Fibroblast of lung (primary cell): ENCODE measurements at places on chromosomes 13 and 19. TPM values are rescaled to one million over a fixed set of nuclear protein-coding genes. Genes with fewer than 3 reads are reported as not detected.
A peak's percentile ranks its signal among the peaks of the same experiment; 100 is the strongest.

DNA sequence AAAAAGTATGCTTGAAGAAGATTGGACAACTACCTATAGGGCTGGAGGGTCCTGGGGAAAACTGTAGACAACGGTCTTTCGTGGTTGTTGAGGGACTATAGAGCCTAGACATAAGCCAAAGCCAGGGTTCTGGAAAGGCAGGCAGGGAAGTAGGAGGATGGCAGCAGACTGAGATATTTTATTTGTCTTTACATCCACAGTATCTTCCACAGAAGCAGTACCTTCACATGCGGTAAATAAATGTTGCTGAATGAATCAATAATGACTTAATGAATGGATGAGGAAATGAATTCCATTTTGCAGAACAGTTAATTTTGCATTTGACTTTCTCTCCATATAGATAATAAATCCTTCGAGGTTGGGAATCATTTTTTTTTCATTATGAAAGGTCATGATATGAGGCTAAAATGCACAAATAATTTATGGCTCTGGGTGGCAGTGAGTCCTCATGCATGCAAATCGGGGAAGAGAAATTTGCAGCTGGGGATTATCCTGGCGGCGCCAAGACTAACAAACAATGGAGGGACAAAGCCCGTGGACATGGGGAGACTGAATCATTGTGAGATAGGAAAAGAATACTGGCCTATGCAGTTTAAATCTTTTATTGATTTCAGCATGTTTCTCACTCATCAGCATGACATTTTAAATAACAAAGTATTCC is 102.0 kb downstream of the ERCC5 start:
- peak; percentile 19 for DNase-seq

Gene ZBTB32
- not detected in 2 replicates for total RNA-seq

DNA sequence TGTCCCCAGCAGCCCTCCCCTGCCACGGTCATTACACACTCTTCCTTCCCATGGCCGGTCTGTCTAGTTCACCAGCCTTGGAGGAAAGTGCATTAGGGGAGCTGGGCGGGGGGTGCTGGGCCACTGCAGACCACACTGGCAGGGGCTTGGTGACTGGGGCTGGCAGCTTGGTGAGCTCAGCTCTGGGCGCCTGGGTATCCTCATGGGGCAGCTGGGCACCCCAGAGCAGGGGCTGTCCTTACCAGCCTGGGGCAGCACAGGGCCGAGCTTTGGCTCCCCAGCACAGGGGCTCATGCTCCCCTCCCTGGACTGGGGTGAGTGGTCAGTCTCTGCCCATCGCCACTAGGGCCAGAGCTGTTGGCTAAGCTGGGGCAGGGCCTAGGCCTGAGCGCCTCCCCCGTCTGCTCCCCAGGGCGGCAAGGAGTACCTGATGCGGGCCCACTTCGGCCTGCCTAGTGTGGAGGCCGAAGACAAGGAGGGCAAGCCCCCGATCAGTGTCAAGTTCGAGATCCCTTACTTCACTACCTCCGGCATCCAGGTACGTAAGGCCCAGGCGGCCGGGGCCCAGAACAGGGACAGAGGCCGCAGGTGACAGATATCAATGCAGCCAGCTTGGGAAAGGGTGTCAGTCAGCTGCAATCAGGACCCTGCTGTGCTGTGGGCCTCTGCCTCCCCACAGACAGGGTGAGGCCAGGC is 35.5 kb downstream of the AP1M1 start:
- no peak for DNase-seq

- peak; percentile 73 for DNase-seq
These were observed 151.3 kb downstream of the CYSLTR2 start for GRCh38 chr13:48804821-48805601.

Gene ZGLP1
- total RNA-seq = 0.51 and 0.66 TPM in 2 replicates

GRCh38 chr13:20654156-20654555 is 49.3 kb upstream of the IL17D start:
- peak; percentile 4 for DNase-seq

DNA sequence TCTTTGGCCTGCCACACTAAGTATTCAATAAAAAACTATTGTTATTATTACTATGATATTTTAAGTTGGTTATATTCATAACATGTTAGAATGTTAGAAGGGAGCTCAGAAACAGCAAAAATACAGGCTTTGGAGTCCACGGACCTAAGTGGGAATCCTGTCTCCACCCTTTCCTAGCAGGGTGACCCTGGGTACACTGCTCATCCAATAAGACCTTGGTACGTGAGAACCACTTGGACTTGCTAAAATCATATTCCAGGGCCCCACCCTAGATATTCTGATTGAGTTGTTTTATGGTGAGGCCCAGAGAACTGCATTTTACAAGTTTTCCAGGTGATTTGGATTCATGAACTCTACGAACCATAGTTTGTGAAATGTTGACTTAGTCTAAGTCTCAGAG is 47.4 kb upstream of the KL start:
- DNase-seq = no peak

DNA sequence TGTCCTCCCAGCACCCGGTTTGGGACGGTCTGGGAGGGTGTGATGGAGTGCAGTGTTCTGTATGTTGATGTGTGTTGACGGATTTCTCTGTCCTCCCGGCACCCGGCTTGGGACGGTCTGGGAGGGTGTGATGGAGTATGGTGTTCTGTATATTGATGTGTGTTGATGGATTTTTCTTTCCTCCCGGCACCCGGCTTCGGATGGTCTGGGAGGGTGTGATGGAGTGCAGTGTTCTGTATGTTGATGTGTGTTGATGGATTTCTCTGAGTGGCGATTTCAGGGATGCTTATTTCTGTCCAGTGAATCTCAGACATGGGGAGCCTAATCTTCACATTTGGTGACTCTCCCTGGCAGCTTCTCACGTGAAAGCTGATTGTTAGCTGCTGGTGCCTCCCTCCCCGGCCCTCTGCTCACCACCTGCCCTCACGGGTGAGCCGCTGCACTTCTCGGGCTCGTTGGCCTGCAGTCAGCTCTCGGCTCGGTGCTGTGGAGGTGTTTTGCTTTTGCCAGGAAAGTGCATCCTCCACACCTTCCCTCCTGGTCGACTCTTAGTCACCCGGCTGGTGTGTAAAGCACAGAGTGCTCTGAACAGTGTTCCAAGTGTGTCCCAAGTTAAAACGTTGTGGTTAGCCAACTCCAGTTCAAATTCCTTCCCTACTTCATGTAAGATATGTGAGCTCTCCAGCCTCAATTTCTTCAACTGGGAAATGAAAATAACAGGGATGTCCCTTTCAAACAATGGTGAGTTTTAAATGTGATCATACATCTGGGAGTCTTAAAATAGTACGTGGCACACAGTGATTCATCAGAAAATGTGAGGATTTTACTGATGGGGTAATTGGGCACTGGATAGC is 54.6 kb downstream of the ATP11A start:
- DNase-seq = peak; percentile 71

Gene TEX29
- total RNA-seq = 0.51 and 1.7 TPM in 2 replicates

- peak; percentile 66 for DNase-seq
These were observed 74.6 kb upstream of the NPAS1 start for GRCh38 chr19:46944918-46945628.

DNA sequence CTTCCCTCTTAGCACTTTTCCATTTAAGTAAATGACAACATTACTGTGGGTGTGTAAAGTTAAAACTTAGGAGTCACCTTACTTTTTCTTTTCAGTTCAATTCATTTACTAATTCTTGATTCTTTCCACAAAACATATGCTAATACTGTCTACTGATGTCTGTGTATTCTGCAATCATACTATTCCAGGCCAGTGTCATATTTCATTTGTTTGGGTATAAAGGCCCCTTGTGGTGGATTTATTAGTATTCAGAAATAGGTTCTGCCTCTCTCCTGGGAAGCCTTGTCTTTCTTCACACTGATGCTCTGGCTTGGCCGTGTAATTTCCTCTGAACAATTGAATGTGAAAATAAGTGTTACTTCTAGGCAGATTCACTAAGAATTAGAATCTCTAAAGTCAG is 621.9 kb upstream of the SPRY2 start:
- DNase-seq = no peak

GRCh38 chr13:111177921-111178320 is 62.8 kb downstream of the ARHGEF7 start:
- peak; percentile 79 for DNase-seq

Gene CLEC17A
- 0.17 TPM in 1 of 2 replicates, not detected in the other for total RNA-seq

GRCh38 chr13:100529666-100530377 is 58.8 kb downstream of the GGACT start:
- DNase-seq = no peak

Gene ZNF229
- total RNA-seq = 24.4 and 25.2 TPM in 2 replicates

Gene ZNF665
- total RNA-seq = 5.4 and 6.3 TPM in 2 replicates

DNA sequence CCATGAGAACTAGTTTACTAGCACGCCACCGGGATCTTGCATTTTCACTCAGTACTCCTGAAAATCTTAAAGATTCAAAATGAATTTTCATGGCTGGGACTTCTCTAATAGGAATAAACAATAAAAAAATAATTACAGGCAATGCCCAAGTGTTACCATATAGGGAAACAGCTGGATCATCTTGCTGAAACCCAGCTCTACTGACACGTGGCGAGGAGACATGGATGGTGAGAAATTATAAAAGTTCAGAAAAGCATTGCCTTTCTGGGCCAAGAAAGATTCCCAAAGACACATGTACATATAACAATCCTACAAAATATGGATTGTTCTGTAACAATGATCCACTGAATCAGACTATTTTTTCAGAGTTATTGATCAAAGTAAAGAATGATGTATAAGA is 209.3 kb downstream of the RGCC start:
- no peak for DNase-seq

Gene SLC1A6
- total RNA-seq = not detected in 2 replicates

DNA sequence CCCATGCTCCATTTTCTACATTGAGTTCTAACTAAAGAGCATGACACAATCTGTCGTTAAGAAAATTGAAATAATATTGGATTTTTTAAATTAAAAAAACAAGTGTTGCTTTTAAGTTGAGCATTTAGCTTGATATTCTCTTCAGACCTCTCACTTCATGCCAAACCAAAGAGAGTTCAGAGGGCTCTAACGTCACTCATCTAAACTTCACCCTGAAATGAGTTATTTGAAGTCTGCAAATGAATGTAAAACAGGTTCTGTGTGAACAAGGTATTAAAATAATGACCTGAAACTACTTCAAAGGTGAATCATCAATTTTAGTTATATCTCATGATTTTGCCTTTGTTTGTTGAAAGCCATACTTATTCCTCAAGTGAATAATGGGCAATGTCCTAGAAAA is 61.8 kb downstream of the MRPL57 start:
- DNase-seq = no peak

DNA sequence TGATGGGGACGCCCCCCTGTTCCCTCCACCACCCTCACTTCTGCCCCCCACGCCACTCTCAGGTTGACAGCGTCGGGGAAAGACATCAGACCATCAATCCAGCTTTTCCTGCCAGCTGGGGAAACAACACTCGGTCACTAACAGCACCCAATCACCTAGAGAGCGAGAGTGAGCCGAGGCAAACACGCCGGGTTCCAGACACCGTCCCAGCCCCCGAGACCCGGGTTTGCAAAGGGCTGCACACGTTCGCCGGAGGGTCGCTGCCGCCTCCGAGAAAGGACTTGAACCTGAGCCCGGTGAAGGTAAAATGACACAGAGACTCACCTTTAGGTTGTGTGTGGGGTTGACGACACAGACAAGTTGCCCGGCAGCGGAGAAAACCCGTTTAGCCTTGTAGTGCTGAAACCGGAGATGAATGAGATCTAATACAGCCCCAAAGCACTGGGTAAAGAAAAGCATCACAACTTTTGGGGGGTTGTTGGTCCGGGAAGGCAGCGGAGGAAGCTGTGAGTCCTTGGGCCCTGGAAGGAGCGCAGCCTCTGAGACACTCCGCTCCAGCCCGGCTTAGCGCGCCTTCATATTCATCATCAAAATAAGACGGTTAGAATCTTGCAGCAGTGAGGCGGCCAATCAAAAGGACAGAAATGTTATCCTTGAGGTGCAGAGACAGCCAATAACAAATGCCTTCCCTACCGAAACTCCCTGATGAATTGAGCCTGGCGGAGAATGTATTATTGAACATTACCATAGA is at the start of gene SIAH3:
Gene SIAH3, minus strand, starts transcription at position 583 of the 751 bp plus-strand sequence. Its CDS starts 124 bp downstream, at position 459.
- peak; percentile 21 for DNase-seq

DNA sequence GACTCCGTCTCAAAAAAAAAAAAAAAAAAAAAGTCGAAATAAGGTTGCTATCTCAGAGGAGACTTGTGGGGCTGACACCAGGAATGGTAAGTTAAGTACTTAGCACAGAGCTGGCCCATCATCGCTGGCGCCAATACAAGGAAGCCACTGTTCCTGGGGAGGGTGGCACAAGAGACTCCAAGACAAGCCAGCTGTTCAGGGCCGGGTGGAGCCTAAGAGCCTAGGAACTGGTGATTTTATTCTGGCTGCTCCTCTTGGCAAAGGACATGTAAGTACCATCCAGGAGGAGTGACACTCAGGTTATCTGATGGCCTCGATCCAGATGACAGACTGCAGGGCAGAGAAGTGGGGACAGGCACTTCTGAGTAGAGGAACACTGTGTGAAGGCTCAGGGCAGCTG is 3.8 kb downstream of the ELOF1 start:
- DNase-seq = no peak

DNA sequence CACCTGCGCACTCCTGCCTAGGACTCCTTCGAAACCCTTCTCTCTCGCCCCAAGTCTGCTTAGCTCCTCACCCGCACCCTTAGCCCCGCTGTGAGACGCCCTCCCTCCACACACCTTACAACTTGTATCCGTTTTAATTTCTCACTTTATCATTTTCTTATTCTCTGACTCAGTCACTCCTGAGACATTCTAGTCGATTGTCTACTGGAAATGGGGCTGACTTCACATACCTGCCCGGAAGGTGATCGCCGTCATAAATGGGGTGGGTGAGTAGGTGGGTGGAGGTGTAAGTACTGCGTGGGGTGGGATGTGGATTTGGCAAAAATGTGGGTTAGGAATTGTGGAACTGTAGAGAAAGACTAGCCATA is 714 bp downstream of the NDFIP2 start:
- DNase-seq = peak; percentile 24

Gene PRSS57
- not detected in 2 replicates for total RNA-seq

DNA sequence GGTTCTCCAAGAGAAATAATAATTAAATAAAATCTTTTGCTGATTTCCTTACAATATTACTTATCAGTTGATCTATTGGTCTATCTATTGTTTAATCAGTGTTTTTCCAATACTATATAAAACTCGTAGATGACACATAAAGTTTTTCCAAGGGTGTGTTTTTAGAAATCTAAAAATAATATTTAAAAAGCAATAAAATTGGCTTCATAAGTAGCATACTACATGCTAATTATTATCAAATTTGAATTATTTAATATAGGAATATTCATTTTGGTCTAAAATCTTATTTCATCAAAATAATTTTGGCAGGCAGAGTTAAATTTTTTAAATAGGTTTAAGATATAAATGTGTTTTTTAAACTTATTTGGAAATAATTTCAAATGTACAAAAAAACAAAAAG is 49.4 kb upstream of the MIR17HG start:
- no peak for DNase-seq

- no peak for DNase-seq
These were observed 257.1 kb upstream of the PCDH20 start for GRCh38 chr13:61672756-61673155.
